Stimulated activated CD4-positive, alpha-beta T cell treated with anti-CD3 and anti-CD28 coated beads, Interleukin-15, amount 100 ng/mL, for 24 hours (primary cell): ENCODE measurements at places on chromosomes 1 and 21.

GRCh38 chr1:203327684-203328457, 22.6 kb downstream of the BTG2 start:
- DNase-seq, result no peak

DNA sequence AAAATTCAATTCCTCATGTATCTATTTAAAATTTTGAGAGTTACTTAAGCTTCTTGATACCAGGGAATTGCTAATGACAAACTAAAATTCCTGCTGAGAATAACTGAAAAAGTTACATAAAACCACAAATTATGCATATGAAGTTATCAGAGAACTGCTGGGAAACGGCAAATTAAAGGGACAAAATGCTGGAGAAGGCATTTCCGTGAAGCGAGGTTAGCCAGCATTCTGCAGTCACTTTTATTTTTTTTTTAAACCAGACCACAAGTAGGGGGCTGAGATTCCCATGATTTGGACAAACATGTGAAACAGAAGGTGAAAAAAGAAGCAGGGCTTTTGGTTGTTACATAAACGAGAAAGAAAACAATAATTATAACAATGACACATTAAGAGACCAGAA, 737.6 kb upstream of the CHRM3 start:
- no peak for DNase-seq

DNA sequence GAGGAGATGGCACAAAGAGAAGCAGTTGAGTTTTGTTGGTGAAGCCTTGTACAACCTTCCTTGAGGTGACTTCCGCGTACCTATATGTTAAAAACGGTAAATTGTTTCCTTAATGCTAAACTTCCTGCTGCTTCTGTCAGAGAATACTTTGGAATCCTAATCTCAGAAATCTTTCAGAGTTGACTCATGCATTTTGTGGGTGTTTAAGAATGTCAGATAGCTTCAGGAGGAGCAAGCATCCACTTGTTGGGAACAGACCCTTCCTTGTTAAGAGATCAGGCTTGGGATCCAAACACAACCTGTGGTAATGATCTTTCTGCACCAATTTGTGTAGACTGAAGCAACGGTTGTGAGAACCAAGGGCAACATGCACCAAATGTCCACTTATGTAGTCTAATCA, 29.5 kb downstream of the AK4 start:
- no peak for DNase-seq

DNA sequence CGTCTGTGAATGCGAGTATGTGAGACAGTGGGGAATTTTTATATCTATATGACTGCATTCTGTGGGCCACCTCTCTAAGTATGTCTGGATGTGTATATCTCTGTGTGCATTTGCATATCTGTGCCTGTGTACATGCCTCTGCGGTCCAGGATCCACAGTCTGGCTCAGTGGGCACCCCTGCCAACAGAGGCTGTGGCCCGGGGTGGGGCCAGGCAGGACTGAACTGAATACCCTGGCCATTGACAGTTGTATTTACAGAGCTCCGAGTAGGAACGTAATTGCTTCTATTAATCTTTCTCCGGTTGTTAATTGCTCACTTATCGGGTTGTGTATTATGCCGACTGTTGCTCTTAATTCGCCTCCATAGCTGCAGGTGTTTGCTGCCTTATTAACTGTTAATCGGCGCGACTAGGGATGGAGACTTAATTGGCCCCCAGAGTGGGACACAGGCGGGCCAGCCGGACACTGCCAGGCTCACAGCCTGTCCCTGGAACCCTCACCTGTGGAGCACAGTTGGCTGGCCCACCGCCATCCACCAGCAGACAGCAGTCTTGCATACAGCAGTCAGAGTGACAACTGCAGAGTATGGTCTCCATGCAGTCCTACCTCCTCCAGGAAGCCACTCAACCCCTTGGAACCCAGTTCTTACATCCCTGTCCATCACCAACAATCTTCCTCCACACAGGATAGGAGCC, 22.4 kb upstream of the ADGRB2 start:
- no peak for DNase-seq

- DNase-seq, result no peak
Measured at GRCh38 chr21:45774291-45774690, 130.8 kb downstream of the PCBP3 start.

DNA sequence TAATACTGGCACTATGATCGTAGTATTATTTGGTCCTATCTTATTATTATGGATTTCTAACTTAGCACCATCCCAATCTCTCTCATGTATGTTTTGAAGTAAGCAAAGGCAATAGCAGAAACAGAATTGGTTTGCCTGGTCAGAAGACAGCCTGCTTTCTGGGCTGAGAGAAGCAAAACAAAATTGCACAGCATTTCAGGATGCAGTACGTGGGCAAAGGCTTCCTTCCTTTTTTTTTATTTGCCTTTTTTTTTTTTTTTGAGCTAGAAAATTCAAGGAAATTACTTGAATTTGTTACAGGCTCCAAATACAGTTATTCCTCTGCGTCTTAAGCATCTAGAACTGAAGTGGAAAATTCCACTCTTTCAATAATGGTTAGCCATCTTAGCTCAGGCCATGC, 8.8 kb downstream of the CDA start:
- no peak for DNase-seq

- DNase-seq, result no peak
Measured at GRCh38 chr1:83637009-83637408, 361.9 kb downstream of the TTLL7 start.

GRCh38 chr1:12773438-12773837, at the start of gene PRAMEF12:
Gene PRAMEF12 (plus strand): TSS chr1:12773738. CDS start chr1:12774868, 1,130 bp downstream.
- DNase-seq, result no peak
